ENCODE measurements at places on chromosomes 4 and X.

DNA sequence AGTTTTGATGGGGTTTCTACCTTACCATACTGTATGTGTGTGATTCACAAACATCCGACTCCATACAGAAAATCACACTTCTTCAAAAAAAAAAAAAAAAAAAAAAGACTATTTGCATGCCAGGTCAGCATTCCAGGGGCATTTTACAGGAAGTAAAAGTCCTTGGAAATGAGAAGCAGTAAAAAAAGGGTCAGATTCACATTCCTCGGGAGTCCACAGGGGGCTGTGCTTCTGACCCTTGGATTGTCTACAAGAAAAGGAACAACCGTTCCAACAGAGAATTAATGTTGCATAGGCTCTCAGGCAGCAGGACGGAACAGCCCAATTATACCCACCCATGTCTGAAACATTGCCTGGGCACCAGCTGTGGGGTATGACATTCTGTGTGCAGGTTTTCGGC is 290.3 kb downstream of the LDB2 start:
- DNase-seq, result peak; percentile 37

GRCh38 chr4:41655177-41655576 is 93.3 kb downstream of the PHOX2B start:
- DNase-seq, result peak; percentile 33

GRCh38 chrX:134023851-134024281 is 38.5 kb upstream of the GPC3 start:
- no peak for DNase-seq

- DNase-seq, result peak; percentile 58
Measured at GRCh38 chrX:72394518-72395170, 88.9 kb upstream of the CITED1 start.

- DNase-seq, result no peak
Measured at GRCh38 chr4:48058617-48059530, 42.3 kb downstream of the NIPAL1 start.

All from fibroblast of skin of back (primary cell).